ENCODE measurements at places on chromosomes 4 and X. TPM values are rescaled to one million over a fixed set of nuclear protein-coding genes. Genes with fewer than 3 reads are reported as not detected.

- DNase-seq = no peak
Observed at GRCh38 chr4:158945529-158946108, 157.3 kb upstream of the RAPGEF2 start.

DNA sequence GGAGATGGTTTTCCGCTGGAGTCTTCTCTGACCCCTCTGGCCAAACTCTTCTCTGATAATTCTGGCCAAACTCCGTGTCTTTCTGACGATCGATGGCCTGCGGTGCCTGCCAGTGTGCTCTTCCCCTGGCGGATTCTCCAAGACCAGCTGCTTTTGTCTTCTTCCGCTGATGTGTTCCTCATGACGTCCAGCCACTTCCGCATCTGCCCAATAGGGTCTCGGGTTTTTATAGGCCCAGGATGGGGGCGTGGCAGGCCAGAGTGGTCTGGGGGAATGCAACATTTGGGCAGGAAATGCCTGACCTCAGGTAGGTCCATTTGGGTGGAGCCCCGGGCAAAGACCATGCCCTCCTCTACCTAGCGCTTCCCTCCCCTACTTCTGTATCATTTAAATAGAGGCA, 1542.1 kb downstream of the STIM2 start:
- DNase-seq = no peak

DNA sequence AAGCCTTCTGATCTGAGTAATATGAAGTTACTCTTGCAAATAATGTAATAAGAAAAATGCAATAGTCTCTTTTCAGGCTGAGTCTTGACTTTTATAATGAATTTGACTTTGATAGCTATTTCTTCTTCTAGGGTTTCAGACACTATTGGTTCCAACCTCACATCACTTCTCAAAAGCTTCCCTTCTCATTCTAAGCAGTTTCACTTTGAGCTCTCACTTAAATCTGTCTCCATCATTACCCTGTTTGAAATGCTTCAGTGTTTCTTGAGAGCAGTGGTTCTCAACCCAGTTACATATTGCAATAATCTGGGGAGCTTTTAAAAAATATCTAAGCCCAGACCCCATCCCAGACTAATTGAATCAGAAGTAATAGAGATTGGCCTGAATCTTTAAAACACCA, 40.5 kb upstream of the BMP2K start:
- DNase-seq = no peak

DNA sequence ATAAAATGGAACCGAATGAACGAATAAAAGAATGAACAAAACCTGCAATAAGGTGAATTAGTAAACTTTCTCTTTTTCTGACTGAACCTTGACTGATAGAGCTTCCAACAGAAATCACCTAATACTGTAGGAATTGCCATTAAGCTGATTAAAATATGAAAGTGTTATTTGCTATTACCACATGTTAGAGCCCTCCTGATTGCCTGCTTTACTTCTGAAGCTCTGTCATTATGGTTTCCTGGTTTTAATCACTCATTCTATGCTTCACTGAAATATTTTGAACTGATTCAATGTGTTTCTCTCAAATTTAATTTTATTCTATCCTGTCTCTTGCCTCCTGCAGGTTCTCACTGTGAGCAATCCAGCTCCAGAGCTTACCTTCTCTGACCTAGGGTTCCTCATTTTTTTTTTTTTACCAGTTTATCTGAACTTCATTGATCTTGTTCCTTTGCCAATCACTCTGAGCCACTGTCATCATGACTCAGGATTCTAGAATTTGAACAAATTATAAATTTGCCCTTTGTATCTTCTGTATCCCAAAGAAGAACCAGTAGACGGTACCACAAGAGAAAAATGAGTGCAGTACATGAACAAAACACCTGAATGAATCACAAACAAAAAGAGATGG, 48.1 kb upstream of the UGT2B15 start:
- DNase-seq = no peak

DNA sequence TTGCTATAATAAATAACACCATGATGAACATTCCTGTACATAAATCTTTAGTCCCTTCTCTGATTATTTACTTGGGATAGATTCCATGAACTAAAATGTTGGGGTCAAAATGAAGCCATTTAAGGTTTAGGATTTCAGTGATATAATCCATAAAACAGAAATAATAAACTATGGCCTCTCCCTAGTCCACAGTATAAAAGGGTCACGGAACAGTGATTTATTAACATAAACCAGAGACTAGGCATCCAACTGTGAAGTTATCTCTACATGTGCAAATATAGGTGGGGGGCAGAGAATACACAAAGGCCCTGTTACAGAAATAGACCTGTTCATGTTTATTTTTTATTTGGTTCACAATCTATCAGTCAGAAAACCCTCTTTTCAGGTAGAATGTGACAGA, 499.1 kb upstream of the SLIT2 start:
- no peak for DNase-seq

DNA sequence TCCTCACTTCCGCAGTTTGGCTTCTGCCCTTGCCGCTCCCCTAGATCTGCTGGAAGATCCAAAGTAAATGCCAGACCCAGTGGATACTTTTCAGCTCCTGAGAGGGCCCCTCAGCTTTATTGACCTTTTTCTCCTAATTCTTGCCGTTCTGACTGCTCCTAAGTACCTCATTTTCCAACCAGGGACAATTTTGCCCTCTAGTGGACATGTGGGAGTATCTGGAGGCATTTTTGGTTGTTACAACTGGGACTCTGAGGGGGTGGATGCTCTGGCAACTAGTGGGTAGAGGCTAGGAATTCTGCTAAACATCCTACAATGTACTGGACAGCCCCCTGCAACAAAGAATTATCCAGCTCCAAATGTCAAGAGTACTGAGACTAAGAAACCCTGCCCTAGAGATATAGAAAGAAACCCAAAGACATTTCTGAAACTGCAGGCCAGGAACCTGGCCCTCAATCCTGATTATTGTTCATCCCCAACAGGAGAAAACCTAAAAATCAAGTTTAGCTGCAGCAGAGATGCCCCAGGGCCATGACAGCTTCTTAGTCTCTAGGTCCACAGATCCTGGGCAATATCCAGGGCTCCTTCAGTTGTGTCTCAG, 3.4 kb downstream of the TEX13B start:
- DNase-seq = no peak

The ADH1A gene
- total RNA-seq = not detected

The FAM47C gene
- not detected for total RNA-seq

The MMRN1 gene
- total RNA-seq = 32.3 TPM

All from ureter (tissue), 1 donor.